ENCODE measurements at places on chromosomes 2 and 18.

DNA sequence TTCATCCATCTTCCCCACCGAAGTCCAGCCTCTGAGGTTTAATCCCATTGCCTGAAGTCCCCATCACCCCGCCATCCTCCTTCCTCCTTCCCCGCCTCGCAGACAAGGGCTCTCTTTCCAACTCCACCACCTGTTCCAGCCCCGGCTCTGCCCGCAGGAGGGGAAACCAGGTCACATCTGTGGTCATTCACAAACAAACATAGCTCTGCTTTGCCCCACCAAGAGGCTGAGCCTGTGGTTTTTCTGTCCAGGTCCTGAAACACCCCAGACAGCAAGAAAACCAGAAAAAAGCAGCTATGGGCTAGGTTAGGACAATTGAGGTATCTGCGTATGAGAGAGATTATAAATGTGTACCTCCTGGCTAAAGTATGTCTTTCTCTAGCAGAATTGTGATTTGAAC, 144.7 kb downstream of the GLI2 start:
- DNase-seq, result no peak

DNA sequence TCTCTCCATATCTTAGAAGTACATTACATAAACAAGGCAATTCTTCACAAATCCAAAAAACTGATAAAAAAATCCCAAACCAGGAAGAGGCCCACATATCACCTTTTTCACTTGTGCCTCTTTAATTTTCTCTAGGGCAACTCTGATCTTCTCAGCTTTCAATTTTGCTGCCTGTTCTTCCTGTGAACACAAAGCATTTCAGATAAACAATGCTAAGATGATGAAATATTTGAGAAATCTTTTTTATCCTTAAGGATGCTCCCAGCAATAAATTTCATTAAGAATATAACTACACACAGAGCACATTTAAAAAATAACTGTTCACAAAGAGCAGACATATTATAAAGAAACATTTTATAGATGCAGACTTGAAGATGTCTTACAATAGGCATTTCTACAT, 73.4 kb downstream of the RAPH1 start:
- no peak for DNase-seq

- no peak for DNase-seq
Observed at GRCh38 chr2:22812065-22812680, 572.8 kb upstream of the KLHL29 start.

- no peak for DNase-seq
Observed at GRCh38 chr2:156765043-156765442, 328.9 kb downstream of the GPD2 start.

DNA sequence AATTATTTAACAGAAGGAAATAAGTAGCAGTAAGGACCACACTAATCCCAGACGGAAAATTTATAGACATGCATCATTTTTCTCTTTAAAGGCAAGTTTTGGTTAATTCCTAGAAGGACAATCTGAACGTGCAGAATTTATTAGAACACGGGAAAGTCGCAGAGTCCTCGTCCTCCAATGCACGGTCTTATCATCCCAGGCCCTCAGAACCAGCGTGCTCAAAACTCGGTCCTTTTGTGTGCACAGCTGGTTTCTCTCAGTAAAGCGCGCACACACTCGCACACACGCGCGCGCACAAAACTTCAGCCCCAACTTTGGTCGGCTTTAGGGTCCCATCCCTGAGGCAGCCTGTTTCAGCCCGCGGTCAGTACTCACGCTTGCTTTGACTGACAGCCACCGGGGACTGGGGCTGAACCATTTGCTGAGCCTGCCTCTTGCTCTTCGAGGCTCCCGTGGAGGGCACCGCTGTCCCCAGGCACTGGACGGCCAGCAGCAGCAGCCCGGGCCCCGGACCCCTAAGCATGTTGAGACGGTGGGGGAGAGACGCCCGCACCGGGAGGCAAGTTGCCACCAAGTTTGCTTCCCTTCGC, 493 bp downstream of the FN1 start:
- no peak for DNase-seq

- no peak for DNase-seq
Observed at GRCh38 chr18:26262156-26262555, 35.9 kb downstream of the TAF4B start.

DNA sequence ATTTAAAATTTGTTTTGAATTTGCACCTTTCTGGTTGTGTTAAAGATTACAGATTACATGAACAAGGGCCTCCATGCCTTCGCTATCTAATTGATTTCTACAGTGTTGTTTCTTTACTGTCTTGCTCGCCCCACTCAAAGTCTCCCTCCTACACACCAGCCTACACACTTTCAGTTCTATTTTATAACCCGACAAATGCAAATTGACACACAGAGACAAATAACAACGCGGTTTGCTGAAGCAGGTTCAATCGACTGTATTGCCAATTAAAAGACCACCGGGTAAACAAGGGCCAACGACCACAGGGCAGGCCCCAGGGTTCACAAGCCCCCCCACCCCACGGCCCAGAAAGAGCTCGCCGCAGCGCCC, 869 bp downstream of the STARD7 start:
- no peak for DNase-seq

DNA sequence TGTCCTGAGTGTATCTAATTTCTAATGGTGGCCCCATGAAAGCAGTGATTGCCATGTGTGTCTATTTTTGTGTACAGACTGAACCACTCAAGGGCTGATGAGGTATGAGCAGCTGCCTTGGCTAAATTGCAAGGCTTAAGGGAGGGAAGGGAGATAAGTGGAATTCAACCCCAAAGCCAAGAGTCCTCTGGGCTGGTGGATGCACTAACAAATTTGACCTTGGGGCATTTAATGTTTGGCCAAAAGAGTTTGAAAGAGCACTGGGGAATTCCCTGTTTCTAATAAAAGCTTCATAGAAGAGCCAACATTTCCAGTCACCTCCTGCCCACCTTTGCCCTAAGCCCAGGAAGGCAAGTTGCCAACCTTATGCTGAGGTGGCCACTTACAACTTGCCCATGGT, 172.1 kb downstream of the SETBP1 start:
- no peak for DNase-seq

GRCh38 chr2:168855601-168856000, 34.6 kb downstream of the SPC25 start:
- no peak for DNase-seq

- DNase-seq, result no peak
Observed at GRCh38 chr18:36127836-36128529, 1.2 kb downstream of the SLC39A6 start.

DNA sequence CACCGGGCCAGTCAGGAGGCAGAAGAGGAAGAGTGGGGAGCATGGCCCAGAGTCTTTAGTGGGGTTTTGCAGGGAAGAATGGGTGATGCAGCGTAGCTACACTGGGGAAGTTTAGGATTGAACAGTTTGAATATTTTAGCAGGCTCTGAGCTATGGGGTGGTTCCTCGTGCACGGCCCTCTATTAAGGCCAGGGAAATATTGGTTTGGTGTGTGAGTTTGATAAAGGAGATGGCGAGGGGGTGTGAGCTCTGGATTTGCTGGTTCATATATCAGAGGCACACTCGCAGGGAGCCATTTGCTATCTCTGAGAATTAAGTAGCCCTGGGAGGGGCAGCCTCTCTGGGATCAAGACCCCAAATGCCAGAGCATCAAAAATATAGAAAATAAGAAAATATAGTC, 50.1 kb downstream of the BOLA3 start:
- no peak for DNase-seq

- DNase-seq, result no peak
Observed at GRCh38 chr18:26579941-26580618, 31.7 kb upstream of the KCTD1 start.

- DNase-seq, result no peak
Observed at GRCh38 chr2:23655934-23656596, 270.9 kb downstream of the ATAD2B start.

All from central memory CD8-positive, alpha-beta T cell (primary cell).